HS-27A (cell line): ENCODE measurements at places on chromosomes 3 and 15.
A peak's percentile ranks its signal among the peaks of the same experiment; 100 is the strongest.

GRCh38 chr3:123319760-123320159, 118.0 kb downstream of the SEC22A start:
- DNase-seq, result no peak

DNA sequence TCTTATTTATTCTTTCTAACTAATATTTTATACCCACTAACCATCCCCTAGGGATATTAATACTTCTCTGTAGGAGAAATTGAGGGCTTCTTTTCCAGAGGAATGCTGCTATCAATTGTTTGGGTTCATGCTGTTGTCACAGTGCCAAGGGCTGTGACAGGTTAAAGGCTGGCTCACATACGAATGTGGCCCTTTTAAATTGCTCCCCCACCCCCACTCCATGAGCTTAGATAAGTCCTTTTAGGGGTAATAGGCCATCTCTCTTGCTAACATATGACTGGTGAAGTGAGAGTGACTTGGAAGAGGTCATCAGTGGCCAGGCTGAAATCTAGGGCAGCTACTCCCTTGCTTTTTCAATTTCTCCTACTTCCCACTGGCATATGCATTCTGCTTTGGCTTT, 121.9 kb upstream of the DPH6 start:
- DNase-seq, result no peak

DNA sequence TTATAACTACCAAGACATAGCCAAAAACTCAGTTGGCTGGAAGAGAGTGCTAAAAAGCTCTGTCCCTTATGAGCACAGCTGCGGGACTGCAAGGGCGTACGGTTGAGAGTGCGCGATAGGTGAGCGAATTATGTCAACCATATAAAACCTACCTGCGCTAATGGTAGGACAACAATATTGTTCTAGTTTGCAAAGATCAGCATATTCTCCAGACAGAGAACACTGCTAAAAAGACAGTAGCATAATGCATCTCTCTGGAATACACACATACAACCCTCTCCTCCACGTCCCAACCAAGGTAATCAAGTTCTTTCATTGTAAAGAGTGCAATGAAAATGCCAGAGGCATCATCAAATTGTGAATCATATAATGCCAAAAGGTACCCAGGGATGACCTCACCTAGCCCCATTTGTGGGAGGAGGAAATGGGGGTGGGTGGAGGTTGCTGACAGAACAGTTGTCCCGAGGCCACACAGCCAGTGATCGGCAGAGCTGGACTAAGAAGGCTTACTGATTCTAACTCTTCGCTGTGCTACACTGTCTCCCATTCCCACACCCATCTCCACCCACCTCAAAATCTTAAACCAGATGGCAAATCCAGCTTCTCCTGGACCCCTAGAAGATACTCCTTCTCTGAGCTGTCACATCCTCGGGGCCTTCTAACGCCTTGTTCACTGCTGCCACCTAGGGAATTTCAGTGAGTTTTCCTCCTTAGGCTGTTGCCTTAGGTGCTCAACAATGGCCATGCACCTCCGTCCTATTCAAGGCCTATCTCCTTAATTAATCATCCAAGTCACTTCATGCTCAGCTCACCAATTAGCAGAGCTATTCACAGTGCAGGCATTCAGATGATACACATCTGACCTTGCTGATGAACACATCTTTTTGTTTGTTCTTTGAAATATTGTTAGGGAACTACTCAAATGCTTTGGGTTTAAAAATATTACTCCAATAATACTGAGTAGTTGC, 60.7 kb downstream of the RPL22L1 start:
- peak; percentile 73 for DNase-seq

GRCh38 chr3:60364475-60364874, 886.8 kb downstream of the FHIT start:
- no peak for DNase-seq

DNA sequence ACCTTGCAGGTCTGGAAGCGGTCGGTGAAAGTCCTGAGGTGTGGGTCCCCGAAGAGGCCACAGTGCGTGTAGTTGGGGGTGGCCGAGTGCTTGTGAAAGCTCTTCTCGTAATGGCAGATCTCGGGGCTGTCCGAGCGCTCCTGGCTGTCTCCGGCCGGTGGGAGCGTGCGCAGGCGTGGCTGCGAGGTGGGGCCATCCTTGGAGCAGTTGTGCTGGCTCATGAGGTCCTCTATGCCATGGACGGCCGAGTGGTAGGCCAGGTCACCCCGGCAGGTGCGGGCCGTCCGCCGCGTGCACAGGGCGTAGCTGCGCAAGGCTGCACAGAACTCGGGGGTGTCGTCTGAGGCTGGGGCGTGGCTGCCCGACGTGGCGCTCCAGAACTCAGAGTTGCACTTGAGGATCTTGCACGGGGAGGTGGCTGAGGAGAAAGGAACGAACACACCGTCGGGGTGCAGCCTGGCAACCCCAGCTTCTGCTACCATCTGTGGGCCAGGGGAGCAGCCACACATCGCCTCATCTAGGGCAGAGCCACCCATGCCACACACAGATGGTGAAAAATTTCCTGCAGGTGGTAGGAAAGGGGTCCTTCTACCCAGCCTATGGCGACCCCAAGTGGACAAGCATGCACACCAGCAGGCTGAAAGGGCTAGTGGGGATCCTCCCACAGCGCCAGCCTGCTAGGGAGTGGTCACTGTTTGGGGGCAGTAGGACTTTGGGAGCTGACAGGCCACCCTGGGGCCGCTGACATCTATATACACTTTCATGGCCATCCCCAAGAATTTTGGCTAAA, 36.7 kb downstream of the RGMA start:
- no peak for DNase-seq

DNA sequence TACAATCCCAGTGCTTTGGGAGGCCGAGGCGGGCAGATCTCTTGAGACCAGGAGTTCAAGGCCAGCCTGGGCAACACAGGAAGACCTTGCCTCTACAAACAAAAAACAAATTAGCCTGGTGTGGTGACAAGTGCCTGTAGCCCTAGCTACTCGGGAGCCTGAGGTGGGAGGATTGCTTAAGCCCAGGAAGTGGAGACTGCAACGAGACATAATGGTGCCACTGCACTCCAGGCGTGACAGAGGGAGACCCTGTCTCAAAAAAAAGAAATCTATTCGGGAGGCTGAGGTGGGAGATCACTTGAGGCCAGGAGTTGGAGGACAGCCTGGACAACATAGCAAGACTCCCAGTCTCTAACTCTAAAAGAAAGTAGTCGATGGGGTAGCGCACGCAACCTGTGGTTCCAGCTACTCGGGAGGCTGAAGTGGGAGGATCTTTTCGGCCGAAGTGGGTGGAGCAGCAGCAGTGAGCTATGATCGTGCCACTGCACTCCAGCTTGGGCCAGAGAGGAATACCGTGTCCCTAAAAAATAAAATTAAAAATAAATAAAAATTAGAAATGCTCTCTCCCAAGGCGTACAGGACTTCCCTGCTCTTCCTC, 775 bp downstream of the C3orf33 start:
- no peak for DNase-seq

- no peak for DNase-seq
Measured at GRCh38 chr3:60388731-60389130, 862.5 kb downstream of the FHIT start.

GRCh38 chr15:41695750-41696436, 35.7 kb downstream of the MGA start:
- no peak for DNase-seq

DNA sequence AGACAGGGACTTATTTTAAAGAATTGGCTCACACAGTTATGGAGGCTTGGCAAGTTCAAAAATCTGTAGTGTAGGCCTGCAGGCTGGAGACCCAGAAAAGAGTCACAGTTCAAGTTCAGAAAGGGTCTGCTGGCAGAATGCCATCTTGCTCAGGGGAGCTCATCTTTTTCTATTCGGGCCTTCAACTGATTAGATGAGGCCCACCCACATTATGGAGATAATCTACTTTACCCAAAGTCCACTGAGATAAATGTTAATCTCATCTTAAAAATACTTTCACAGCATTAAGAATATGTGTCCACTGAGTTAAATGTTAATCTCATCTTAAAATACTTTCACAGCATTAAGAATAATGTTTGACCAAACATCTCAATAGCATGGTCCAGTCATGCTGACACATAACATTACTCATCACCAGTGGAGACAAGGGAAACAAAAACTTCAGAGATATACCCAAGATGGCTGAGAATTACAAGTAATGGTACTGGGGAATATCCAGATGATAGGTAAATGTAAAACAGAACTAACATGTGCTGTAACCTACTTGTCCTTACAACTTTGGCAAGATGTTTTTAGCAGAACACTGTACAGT, 74.3 kb upstream of the STAC start:
- DNase-seq, result peak; percentile 7

DNA sequence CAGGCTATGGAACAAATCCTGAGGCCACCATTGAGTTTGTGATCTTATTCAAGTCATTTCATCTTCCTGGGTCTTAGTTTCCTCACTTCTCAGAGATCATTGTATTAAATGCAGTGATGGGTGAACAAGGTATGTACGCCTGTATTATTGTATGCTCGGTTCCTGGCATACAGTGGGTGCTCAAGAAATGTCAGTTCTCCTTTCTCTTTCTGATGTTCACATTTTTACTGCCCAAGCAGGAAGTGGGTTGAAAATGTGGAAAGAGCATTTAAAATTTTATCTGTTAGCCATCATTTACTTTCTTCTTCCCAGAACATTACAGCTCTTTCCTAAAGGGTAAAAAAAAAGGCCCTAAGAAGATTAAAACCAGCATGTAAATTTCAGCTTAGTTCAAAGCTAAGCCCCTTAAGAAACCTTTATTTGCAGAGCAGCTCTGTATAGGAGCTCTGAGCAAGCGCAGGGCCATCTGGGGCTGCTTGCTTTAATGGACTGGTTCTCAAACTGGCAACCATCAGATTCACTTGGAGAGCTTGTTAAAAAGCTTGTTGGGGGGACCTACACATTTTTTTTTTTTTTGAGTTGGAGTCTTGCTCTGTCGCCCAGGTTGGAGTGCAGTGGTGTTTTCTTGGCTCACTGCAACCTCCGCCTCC, 179.4 kb downstream of the CHST2 start:
- DNase-seq, result no peak

DNA sequence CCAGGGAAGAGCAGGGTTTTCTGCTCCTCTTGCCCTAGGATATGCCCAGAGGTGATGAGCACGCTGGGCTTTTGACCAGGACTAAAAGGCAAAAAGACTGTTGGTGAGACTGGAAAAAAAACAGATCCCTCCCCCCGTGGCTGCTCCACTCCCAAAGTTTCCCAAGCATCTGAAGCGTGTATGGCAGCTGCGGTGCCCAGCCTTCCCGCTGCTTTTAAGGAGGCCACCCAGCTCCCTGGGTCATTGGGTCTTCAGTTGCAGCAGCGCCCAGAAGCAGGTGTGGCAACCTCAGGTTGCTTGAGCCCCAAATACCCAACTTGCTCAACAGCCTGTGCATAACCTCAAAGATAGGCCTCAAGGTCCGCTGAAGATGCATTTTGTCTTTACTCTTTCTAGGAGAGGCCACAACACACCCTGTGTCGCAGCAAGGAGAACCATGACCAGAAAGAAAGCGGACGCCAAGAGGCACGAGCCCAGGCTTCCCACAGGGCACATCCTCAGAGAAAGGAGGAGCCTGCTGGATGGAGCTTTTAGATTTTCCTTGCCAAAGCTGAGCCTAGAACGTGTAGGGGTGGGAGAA, 2.0 kb downstream of the SRGAP3 start:
- DNase-seq, result no peak

GRCh38 chr3:177944228-177944661, 592.0 kb upstream of the KCNMB2 start:
- DNase-seq, result no peak

GRCh38 chr3:184642631-184643285, 69.1 kb downstream of the MAGEF1 start:
- no peak for DNase-seq

DNA sequence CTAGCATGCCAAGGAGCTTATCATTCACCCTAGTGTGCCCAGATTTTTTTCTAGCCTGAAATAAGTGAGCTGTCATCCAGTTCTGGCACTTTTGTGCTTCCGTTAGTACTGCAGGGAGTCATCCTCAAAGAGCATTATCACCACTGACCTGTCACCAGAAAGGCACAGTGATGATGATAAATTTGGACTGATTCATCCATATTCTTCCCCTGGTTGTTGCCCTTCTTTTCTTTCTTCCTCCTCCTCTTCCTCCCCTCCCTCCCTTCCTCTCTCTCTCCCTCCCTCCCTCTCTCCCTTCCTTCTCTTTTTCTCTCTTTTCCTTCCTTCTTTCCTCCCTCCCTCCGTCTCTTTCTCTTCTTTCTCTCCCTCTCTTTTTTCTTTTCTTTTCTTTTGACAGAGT, 21.3 kb downstream of the SLC35G2 start:
- DNase-seq, result no peak

DNA sequence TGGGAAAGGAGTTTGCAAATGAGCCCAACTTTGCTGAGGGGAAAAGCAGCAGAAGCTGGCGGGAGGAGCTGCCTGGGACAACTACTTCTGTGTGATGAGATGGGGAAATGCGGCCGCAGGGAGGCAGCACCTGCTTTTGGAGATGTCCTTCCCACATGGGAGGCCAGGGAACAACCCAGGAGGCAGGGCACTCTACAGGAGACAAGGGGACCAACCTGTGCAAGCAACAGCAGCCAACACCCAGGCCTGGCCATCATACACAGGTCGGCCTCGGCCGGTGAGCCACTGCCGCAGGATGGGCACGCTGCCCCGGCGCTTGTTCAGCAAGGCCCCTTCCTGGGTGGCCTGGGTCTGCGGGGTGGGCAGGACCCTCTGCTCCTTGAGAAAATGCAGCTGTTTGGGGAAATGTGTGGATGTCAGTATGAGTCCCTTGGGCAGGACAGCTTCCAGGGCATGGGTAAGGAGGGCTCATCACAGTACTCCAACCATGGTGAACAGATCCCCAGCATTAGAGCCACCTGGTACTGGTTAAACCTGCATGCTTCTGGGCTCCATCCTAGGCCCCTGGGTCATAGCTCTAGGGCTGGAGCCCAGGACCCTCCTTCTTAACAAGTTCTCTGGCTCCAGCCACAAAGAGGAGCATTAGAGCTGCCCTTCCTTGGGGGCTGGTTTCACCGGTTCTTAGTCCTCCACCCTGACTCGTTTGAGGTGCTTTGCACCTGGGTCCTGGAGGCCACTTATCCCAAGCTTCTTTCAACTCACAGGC, 11.6 kb downstream of the EPB42 start:
- DNase-seq, result no peak

DNA sequence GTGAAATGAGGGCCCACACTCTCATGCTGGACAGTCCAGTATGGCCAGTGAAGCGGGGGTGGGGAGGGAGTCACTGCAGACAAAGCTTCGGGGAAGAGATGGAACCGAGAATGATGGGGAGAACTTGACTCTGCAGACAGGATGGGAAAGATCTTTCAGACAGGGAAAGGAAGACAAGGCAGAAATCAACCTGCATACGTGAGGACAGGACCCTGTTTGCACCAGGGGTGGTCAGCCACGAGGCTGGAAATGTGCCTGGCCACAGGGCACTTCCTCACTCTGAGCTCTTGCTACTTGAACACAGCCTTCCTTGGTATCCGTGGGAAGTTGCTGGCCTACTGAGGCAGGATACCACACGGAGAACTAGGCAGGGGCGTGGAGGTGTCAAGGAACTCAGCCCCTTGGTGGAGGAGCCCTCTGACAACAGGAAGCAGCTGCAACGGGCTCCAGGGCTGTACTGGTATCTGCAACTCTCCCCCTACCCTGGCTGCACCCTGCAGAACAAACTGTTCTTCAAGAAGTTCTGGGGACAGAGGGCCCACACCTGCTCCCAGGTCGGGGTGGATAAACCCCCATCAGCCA, 9.3 kb upstream of the SRP14 start:
- no peak for DNase-seq
